ENCODE measurements at places on chromosomes 13 and 19. TPM values are rescaled to one million over a fixed set of nuclear protein-coding genes. Genes with fewer than 3 reads are reported as not detected.

DNA sequence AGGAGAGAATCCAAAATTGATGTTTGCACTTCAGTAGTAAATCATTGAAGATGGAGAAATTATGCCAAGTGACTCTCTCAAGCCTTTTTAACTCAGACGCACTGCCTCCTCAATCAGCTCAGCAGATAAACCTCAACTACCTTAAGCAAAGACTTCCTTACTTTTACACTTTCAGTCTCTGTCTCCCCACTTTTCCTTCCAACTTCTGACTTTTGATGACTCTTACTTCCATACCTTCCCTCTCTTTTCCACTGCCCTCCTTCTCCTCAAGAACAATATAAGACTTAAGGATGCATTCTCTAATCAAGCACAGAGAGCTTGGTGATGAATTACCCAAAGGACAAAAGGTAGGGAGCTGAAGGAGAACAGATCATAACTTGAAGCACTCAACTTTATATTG lies 4.8 kb upstream of the DACH1 start:
- no peak for DNase-seq

DNA sequence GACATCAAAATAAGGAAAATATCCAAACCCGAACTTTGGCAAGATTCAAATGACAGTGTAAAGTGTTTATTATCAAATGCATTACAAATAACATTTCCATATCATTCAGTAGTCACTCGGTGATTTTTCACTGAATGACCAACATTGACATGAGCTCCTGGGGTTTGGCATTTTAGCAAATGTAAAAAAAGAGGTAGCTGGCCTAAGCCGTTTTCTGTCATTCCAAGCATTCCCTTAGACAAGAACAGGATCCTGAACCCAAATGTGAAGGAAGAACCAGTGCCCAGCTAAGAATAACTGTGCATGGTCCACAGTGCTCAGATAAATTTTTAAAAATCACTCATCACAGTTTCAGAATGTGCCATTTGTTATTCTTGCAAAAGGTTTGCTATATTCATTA lies 327.9 kb downstream of the GPC6 start:
- no peak for DNase-seq

GRCh38 chr13:95231393-95231792 lies 69.9 kb downstream of the ABCC4 start:
- no peak for DNase-seq

The CEACAM6 gene
- total RNA-seq = 1,560 TPM

The CDC37 gene
- total RNA-seq = 148 TPM

- peak; percentile 99 for DNase-seq
Observed at GRCh38 chr19:3572132-3572854, 451 bp upstream of the HMG20B start.

- no peak for DNase-seq
Observed at GRCh38 chr13:73428706-73429105, 369.9 kb downstream of the KLF5 start.

Data from left lung (tissue), 14 donors.